ENCODE measurements at places on chromosomes 3 and 15.

DNA sequence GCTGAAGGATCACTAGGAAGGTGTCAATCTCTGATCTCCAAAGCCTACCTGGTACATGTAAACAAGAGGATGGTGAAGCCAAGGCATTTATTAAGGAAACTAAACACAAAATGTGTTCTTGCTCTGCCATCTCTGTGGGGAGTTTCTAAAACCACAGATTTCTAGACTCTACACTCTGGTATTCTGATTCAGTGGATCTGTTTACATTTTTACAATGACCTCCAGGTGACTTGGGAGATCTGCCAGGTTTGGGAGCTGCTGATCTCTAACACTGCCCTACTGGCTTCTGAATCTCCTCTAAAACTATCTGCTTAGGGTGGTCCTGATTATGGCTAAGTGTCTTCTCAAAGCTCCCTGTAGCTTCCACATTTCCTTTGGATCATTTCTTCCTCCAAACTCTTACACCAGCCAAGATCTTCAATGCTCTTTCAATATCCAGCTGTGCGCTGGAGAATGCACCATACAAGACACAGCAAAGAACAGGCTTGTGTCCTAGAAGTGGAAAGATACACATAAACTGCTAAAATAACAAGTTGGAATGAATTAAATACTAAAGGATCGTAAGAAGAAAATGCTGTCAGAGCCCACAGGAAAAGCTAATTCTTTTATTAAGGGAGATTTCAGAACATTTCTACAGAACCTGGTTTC is 72.7 kb downstream of the GREM1 start:
- DNase-seq, result no peak

GRCh38 chr3:158847452-158847821 is 45.6 kb downstream of the MFSD1 start:
- DNase-seq, result no peak

DNA sequence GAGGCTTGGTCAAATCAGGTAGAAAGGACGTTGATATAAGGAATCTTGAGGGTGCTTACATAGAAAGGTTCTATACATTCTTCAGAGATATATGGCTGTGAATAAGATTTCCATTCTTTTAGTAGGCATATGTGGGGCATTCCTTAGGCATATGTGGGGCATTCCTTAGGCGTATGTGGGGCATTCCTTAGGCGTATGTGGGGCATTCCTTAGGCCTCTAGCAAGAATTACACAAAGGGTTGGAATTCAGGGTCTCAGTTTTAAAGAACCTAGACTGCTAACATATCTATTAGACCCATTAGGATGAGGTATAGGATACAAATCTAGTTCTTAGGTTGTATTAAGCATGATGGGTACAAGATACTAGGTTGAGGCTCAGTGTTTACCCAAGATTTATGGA is 607.8 kb downstream of the SI start:
- DNase-seq, result no peak

- no peak for DNase-seq
Observed at GRCh38 chr15:59221511-59222505, 15.2 kb downstream of the LDHAL6B start.

DNA sequence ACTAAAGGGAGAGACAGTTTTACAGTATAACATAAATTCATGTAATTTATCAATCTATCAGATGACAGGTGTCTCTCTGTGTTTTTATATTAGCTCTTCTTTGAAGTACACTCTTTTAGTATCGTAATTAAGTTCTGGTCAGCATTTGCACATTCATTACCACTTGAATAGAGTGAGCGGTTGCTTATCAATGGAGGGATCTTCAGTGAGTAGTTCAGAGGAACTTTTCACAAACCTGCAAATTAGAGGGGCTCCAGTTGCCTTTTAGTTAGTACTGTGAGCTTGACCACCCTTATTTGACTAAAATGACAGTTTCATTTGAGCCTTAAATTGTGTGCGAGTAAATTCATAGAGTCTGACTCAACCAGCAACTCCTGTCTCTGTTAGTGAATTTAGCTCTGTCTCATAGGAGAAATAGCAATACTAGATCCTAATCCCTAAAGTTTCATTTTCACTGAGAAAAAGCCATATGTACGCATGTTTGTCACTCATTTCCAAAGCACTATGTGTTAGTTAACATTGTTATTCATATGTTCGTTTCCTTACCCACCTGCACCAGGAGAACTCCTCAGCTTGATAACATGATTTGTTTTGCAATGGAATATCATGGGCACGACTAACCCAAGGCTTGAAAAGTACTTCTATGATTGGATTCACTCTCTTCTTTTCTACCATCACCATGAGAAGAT is 57.5 kb upstream of the ZBED2 start:
- DNase-seq, result peak; percentile 78

DNA sequence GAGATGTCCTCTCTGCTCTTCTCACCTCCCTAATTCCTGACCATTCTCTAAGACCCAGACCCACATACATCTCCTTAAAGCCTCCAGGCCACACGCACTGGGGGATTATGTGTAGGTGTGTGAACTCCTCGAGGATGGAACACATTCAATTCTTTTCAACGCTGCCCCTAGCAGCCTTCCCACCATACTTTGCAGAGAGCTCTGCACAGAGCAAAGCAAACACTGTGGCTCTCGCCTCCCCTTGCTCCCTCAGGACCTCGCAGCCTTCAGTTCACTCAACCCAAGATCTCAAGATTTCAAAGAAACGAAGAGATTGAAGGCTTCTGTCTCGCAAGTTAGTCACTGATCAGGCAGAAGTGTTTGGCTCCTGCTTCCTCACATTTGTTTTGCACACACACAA is 6.0 kb downstream of the ACTC1 start:
- DNase-seq, result no peak

- no peak for DNase-seq
Observed at GRCh38 chr15:77426871-77427270, 6.2 kb downstream of the HMG20A start.

DNA sequence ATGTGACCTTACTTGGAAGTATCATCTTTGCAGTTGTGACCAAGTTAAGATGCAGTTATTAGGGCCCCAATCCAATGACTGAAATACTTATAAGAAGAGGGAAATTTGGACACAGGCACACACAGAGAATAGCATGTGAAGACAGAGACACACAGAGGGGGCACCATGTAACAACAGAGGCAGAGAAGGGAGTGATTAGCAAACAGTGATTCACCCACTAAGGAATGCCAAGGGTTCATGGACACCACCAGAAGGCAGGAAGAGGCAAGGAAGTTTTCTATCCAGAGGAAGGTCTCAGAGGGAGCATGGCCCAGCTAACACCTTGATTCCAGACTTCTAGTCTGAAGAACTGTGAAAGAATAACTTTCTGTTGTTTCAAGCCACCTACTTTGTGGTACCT is 25.0 kb downstream of the SIDT1 start:
- no peak for DNase-seq

DNA sequence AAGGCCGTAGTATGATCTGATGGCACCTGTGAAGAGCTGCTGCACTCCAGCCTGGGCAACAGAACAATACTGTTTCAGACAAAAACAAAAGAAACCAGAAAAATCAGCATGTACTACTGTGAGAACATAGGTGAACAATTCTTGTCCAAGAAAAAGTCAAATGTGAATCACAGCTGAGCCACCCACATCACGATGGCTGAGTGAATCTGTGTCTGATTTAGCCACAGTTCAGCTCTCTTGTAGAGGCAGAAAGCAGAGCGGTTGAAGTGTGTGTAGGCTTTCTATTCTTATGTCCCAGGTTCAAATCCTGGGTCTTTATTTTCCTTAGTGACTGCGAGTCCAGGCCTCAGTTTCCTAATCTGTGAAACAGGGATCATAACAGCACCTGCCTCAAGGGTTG is 4.4 kb upstream of the FURIN start:
- DNase-seq, result no peak

- no peak for DNase-seq
Observed at GRCh38 chr3:24254649-24255048, 240.0 kb downstream of the THRB start.

DNA sequence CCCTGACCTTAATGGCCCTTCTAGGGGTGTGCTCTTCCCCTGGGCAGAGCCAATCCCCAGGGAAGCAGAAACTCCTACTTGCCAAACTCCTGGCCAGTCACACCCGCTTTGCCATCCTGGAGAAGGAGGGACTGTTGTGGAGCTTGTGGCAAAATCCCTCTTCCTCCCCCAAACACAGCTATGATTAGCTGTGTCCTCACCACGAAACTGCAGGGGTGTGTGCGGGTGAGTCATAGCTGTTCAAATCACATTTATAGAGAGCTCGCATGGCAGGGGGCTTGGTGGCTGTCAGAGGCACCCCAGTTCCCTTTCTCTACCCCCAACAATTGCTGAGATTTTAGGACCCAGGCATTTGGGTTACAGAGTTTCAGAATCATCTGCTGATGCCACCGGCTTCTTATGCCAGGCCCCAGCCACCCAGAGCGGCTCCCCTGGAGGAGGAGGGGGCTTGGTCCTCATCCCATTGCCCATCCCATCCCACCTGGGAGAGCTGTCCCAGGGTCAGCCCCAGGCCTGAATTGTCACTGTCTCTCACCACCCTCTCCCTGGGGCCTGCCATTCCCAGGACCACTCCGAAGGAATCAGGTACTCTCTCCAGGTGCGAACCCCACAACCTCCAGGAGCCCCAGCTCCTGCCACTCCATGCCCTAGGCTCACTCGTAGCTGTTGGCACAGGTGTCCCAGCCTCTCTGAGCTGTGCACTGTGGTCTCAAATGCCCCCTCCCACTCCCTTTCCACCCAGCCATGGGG is 28.8 kb upstream of the MAGEF1 start:
- no peak for DNase-seq

DNA sequence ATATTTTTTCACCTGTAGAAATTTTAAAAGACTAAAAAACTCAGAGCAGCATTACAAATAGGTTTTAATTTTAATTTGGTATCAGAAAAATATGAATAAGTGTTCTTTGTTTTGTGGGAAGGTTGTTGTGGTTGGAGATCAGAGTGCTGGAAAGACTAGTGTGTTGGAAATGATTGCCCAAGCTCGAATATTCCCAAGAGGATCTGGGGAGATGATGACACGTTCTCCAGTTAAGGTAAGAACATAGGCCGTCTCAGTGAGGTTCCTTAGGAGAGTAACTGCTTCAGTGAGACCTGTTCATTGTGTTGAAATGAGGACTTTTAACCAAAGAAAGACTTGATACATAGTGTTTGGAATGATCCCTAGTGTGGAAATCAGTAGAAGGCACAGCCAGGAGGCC is 44.8 kb downstream of the OPA1 start:
- no peak for DNase-seq

DNA sequence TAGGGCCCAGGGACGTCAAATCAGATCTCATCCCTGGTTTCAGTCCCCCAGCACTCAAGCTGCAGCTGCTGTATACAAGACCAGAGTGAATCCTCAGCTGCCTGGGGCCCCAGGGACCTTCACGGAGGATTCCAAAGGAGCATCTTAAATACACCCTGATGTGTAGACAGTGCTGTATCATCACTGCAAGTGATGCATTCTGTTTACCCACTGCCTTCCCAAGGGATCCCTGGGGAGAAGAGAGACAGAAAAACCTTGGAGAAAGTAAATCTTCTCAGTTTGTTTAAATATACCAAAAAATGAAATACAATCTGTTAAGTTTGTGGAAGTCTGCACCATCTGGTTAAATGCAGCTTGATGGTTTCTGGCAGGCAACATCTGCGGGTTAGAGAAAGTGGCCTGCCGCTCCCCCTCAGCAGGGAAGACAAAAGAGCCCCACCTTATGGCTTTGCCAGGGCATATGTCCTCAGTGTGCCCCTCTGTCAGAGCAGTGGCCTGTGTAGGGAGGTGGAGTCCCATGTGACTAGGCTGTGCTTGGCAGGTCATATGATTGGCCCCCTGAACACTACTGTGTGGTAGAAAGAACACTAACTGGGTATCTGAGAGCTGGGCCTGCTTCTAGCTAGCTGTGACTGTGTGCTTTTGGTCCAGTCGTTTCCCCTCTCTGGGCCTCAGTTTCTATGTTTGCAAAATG is 222.2 kb upstream of the TRIM42 start:
- no peak for DNase-seq
